Psoas muscle (tissue), 8 donors: ENCODE measurements at places on chromosomes 11 and 22.

DNA sequence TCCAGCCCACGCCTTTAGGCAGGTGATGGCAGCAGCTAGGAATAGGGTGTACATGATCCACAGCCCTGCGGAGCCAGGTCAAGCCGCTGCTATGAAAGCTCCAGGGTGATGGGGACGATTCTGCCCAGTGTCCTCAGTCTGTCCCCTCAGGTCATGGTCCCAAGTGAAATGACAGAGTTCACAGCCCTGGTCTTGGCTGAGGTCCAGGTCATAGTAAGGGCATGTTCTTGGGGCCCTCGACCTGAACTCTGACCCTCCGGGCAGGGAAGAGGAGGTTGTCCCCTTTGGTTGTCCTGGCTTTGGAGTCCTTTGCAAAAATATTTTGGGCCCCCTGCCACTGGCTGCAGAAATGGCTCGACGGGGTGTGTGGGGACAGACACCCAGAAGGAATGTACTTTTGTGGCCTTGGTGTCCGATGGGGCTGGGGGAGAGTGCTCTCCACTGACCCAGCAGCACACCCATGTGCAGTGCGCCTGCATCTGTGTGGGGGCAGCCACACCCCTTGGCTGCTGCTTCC lies 7.3 kb downstream of the C22orf31 start:
- no peak for DNase-seq
- no peak overlapping the region for H3K27ac ChIP-seq
- no peaks in the 10 kb centered on the region for H3K27me3 ChIP-seq
- H3K4me1 ChIP-seq, result peaks cover 16% of the 10 kb centered on the region
- H3K36me3 ChIP-seq, result no peaks in the 10 kb centered on the region
- H3K4me3 ChIP-seq, result no peak overlapping the region

- H3K27me3 ChIP-seq, result no peaks in the 10 kb centered on the region
- no peaks in the 10 kb centered on the region for H3K4me1 ChIP-seq
- no peak overlapping the region for H3K27ac ChIP-seq
- H3K4me3 ChIP-seq, result no peak overlapping the region
- DNase-seq, result no peak
Measured at GRCh38 chr11:41519696-41520095, 60.2 kb upstream of the LRRC4C start.

DNA sequence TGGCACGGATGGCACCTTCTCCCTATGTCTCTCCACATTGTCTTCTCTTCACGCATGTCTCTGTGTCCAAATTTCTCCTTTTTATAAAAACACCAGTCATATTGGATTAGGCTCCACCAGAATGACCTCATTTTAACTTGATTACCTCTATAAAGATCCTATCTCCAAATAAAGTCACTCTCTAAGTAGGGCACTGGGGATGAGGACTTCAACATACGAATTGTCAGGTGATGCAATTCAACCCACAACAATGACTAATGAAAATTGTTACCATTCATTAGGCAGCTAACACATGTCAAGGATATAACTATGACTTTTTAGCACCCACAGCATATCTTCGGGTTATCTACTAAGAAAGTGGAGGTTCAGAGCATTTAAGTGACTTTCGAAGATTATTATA lies 55.5 kb upstream of the USP47 start:
- peaks cover 5% of the 10 kb centered on the region for H3K4me1 ChIP-seq
- H3K27ac ChIP-seq, result no peak overlapping the region
- no peaks in the 10 kb centered on the region for H3K36me3 ChIP-seq
- H3K27me3 ChIP-seq, result no peaks in the 10 kb centered on the region
- DNase-seq, result no peak

DNA sequence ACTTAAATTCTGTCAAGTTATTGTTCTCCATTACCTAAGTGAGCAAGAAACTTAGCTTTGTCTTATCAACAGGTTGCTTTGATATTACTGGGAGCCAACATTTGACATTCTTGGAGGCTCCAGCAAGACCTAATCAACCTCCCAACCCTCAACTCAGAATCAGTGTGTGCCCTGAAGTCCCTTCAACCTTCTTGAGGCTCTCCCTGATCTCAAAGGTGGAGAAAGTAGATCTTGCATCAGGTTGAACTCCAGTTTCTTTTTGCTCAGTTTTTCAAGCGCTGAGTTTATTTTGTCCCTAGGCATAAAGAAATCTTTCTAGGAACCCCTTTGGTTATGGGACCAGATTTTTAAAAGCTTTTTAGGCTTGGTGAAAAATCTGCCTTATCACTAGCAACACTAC lies 1.4 kb downstream of the FAM111A start:
- H3K27me3 ChIP-seq, result no peaks in the 10 kb centered on the region
- no peak for DNase-seq
- H3K27ac ChIP-seq, result peak overlapping the region; percentile 50
- peaks cover 12% of the 10 kb centered on the region for H3K4me1 ChIP-seq
- H3K4me3 ChIP-seq, result peak overlapping the region; percentile 91
- no peaks in the 10 kb centered on the region for H3K36me3 ChIP-seq

DNA sequence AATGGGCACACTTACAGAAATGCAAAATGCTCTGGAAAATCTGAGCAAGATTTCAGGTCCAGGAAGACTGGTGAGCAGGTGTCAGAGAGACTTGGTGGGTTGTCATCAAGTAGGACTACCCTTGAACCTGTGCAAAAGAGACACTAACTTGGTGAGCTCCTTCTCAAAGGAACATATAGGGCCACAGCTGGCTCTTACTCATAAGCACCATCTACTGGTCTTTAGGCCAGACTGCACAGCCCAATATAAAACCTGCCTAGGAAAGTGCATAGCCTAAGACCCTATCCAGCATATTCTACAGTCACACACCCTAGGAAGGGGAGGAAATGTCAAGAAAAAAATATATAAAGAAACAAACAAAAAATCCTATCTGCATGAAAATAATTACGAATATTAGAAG lies 18.2 kb upstream of the OR10W1 start:
- DNase-seq, result no peak
- no peaks in the 10 kb centered on the region for H3K27me3 ChIP-seq
- H3K4me3 ChIP-seq, result no peak overlapping the region
- no peaks in the 10 kb centered on the region for H3K36me3 ChIP-seq
- no peak overlapping the region for H3K27ac ChIP-seq

DNA sequence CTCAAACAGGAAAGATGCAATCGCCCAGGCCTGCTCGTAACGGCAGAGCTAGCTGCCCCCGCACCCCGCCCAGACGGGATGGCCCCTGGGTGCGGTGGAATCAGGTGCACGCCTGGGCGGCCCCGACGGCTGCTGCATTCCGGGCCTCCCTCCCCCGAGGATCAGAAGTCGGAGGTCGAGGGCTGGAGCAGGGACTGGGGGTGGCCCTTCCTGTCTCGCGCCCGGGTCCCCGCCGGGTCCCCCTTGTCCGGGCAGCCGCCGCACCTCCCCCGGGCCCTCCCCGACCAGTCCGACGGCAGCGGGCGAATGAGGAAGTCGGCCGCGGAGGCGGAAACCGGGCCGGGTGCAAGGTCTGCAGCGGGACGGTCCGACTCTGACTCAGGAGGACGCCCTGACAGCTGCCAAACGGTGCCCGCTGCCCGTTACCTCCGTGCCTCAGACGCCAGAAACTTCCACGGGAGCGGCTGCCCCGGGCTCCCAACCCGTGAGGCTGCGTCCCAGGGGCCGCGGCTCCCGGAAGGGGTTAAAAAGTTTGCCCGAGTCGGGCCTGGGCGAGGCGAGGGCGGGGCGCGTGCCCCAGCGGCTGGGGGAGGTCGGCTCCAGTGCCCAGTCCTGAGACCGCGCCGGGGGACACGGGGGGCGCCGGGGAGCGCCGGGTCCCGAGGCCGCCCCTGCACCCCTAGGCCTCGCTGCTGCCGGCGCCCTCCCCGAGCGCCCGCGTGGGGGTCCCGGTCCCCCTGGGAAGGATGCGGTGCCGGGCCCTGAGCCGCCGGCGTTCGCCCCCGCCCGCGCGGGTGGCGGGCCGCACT lies 663 bp downstream of the MYH9 start:
- peak overlapping the region; percentile 95 for H3K27ac ChIP-seq
- DNase-seq, result peak; percentile 78
- H3K27me3 ChIP-seq, result no peaks in the 10 kb centered on the region
- H3K36me3 ChIP-seq, result no peaks in the 10 kb centered on the region
- peaks cover 33% of the 10 kb centered on the region for H3K4me1 ChIP-seq
- peak overlapping the region; percentile 87 for H3K4me3 ChIP-seq
